ENCODE measurements at places on chromosomes 1 and 21. TPM values are rescaled to one million over a fixed set of nuclear protein-coding genes. Genes with fewer than 3 reads are reported as not detected.

The SLC6A9 gene
- 1.7 TPM for total RNA-seq

The TFF1 gene
- not detected for total RNA-seq

GRCh38 chr1:119652587-119652986 lies 4.5 kb upstream of the ZNF697 start:
- no peak overlapping the region for H3K27ac ChIP-seq
- H3K4me3 ChIP-seq = no peak overlapping the region
- H3K4me1 ChIP-seq = peaks cover 1% of the 10 kb centered on the region
- no peaks in the 10 kb centered on the region for H3K36me3 ChIP-seq

The ADORA1 gene
- total RNA-seq = not detected

The GPR153 gene
- 1.3 TPM for total RNA-seq

- no peak for DNase-seq
- no peaks in the 10 kb centered on the region for H3K36me3 ChIP-seq
- H3K27ac ChIP-seq = no peak overlapping the region
- H3K4me1 ChIP-seq = no peaks in the 10 kb centered on the region
Observed at GRCh38 chr1:78797108-78797781, 147.6 kb downstream of the IFI44 start.
